PC-9 (cell line): ENCODE measurements at places on chromosomes 1 and 21.

DNA sequence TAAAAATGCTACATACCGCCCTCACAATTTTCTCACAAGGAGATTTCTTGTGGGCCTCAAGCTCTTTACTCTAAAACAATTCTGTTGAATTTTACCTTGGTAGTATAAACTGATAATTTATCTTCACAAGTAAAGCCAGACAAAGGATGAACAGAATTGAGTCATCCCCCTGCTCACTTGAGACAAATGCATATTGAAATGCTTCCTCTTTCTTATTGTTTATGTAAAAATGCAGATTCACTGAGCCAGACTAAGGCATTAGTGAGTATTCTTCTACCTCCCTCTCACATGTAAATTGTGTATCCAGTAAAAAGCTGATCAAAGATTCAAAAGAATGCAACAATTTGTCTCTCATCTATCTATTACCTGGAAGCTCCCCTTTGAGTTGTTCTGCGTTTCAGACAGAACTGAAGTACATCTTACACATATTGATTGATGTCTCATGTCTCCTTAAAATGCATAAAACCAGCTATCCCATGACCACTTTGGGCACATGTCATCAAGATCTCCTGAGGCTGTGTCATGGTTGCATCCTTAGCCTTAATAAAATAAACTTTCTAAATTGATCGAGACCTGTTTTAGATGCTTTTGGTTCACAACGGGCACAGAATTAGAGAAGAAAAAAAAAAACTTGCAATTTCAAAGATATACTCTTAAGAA is 743.1 kb upstream of the B3GALT2 start:
- DNase-seq, result no peak

DNA sequence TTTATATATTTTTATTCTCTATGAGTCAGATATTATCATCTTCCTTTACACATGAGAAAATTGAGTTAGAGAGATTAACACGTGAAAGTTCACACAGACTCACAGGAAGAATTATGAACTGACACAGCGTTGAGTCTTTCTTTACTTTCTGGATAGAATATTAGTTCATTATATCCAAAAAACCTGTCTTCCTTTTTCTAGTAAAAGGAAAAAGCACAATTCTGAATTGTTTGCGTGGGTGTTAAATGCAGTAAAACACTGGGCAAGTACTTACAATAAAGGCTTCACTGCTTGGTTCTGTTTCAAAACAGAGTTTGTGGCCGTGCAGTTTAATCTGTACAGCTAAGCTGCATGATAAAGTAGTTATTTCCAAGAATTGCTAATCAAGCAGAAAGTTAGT is 10.8 kb downstream of the MAGI3 start:
- DNase-seq, result no peak

GRCh38 chr1:204975568-204976235 is 67.3 kb upstream of the CNTN2 start:
- no peak for DNase-seq

DNA sequence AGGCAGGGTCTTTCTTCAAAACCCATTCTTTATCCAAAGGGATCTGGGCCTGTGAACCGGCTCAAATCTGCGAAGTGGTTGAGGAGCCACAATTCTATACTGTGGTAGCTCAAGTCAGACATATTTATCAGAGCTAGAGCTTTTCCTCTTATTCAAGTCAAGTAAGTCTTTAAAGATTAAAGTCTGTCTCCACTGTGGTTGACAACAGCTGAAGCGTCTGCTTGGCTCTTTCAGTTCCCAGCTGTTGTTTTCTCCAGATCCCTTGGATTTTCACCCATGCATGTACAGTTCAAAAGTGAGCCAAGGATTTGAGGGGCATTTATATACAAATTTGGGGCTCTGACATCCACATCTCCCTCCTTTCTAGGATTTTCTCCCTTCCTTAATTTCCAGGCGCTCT is 66.9 kb downstream of the C1orf185 start:
- no peak for DNase-seq

GRCh38 chr1:11787251-11787803 is 18.4 kb downstream of the MTHFR start:
- peak; percentile 74 for DNase-seq

- DNase-seq, result no peak
Observed at GRCh38 chr1:216210081-216210480, 213.2 kb downstream of the USH2A start.

- no peak for DNase-seq
Observed at GRCh38 chr1:201753492-201753891, 75.5 kb upstream of the IPO9 start.

- no peak for DNase-seq
Observed at GRCh38 chr1:86866665-86867064, 47.3 kb downstream of the SELENOF start.

DNA sequence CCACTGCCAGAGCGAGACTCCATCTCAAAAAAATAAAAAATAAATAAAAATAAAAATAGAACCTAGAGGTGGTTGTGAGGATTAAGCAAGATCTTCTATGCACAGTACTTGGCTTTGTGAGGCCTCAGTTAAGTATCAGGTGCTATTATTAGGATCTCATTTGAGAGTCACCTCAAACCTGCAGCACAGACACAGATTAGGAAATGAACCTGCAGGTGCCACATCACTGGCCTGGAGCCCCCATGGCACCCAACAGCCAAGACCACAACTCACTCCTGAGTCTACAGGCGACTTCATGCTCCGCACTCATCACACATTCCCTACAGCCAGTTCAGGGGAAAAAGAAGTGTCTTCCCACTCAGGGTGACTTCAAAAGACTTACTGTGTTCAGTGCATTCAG is 176.8 kb downstream of the SLC45A1 start:
- no peak for DNase-seq

DNA sequence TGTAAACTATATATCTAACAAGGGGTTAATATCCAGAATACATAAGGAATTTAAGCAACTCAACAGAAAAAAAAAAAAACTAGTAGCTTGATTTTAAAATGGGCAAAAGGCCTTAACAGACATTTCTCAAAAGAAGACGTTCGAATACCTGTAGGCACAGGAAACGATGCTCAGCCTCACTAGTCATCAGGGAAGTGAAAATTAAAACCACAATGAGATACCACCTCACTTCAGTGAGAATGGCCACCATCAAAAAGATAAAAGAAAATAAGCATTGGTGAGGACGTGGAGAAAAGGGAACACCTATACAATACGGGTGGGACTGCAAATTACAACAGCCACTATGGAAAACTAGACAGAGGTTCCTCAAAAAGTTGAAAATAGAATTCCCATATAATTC is 37.3 kb downstream of the NPHP4 start:
- no peak for DNase-seq
